ENCODE measurements at places on chromosomes 3 and 15.

DNA sequence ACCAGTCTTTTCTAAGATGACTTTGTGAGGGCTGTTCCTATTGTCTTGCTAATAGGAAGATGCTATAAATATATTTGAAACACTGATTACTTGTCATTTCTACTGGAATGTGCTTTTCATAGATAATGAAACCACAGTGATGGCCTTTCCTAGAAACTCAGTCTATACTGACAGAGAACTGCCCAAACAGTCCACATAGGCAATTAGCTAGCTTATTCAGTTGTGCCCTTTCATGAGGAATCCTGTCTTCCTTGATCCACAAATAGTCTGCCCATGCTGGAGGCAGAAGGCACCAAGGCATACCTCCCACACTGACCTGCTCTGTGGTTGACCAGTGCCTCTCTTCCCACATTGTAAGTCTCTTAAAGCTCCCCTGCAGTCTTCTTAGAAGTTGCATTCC, 135.9 kb downstream of the CMSS1 start:
- DNase-seq: no peak

GRCh38 chr3:176313426-176313825, 883.9 kb downstream of the TBL1XR1 start:
- no peak for DNase-seq

DNA sequence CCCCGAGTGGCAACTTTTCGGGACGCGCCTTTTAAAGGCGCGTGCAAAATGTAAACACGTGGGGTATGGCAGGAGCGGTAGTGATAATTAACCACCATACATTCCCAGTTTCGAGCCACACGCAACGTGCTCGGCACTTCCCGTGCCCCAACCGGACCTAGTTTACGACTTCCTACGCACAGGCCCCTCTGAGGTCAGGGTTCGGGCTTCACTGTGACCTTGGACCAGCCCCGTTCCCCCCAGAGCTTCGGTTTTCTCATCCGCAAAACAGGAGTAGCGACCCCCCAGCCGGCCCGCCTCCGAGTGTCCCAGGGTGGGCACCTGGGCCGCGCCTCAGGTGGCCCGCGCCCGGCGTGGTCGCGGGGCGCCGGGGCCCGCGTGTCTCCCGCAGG, 451 bp downstream of the CHCHD4 start:
- DNase-seq: no peak

DNA sequence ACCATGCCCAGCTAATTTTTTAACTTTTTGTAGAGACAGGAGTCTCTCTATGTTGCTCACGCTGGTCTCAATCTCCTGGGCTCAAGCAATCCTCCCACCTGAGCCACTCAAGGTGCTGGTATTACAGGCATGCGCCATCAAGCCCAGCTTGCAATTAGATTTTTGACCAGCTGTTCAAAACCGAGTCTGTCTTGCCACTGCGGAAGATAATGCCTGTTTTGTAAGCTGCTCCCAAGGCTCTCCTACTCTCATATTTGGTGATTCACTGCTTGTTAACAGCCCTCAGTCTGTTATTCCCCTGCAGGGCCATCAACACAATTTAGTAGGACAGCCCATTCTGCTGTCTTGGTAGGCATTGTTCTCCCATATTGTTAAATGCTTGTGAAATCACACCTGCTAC, 17.8 kb upstream of the MCCC1 start:
- no peak for DNase-seq

GRCh38 chr3:103247459-103247858, 812.6 kb downstream of the ZPLD1 start:
- no peak for DNase-seq

GRCh38 chr3:171533702-171534101, 73.5 kb upstream of the TNIK start:
- no peak for DNase-seq

DNA sequence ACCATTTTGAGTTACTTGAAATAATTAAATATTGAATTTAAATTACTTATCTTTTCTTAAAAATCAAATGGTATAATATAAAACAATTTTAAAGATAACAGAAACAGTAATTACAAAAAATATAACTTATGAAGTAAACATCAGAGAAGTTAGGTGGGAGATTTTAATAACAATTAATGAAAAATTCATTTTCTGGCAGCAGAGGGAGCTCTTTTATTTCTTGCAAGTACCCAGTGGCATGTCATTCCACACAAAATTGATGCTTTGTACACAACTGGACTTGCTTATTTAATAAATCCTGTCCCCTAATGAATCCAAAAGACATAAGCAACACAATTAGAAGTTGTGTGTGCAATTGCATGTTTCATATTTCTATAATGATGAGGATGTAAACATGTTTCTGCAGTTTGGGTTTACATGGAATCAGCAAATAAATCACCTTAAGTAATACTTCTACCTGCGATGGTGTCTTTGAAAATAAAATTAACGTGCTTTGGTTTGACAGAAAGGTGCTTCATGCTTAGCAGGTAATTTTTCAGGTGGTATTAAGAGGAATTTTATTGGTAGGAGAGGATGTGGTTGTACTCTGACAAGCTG, 861.3 kb downstream of the ZPLD1 start:
- DNase-seq: no peak

- DNase-seq: no peak
Observed at GRCh38 chr15:27358751-27359434, 387.9 kb downstream of the GABRG3 start.

DNA sequence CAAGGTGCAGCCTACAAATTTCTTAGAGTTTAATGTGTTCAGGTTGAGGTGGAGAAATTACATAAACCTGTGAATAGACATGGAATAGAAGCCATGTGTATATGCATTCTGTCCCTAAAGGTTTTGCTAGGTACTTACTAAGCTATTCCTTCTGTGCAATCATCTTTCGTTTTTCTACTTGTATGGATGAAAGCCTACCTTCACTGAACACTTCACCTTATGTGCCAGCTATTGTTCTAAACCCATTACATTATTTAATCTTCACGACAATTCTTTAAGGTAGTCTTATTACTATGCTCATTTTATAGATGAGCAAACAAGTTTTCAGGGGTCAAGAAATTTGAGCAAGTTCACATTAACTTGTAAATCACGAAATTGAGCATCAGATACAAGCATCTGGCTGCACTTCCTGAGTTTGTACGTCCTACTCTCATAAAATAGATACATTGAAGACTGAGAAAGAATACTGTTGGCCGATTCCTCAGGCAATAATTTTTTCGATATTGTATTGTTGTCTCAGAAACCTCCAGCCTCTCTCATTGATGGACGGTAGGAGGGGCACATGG, 635 bp upstream of the RCN2 start:
- no peak for DNase-seq

- DNase-seq: no peak
Observed at GRCh38 chr3:24483873-24484272, 10.8 kb downstream of the THRB start.

- no peak for DNase-seq
Observed at GRCh38 chr15:100033140-100033857, 300.1 kb upstream of the LYSMD4 start.

- DNase-seq: no peak
Observed at GRCh38 chr3:133531981-133532380, 41.5 kb upstream of the CDV3 start.

DNA sequence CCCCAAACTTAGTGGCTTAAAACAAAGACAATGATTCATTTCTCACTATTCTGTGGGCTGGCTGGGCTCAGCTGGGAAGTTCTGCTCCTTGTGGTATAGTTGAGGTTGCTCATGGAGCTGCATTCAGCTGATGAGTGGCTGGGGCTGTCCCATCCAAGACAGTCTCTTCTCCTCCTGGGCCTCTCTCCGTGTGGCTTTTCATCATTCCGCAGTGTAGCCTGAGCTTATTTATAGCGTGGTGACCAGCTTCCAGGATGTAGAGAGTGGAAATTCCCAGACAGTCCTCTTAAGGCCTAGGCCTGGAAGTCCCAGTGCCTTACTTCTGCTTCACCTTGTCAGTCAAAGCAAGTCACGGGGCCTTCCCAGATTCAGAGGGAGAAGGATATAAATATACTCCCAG, 136.7 kb upstream of the DAZL start:
- no peak for DNase-seq

DNA sequence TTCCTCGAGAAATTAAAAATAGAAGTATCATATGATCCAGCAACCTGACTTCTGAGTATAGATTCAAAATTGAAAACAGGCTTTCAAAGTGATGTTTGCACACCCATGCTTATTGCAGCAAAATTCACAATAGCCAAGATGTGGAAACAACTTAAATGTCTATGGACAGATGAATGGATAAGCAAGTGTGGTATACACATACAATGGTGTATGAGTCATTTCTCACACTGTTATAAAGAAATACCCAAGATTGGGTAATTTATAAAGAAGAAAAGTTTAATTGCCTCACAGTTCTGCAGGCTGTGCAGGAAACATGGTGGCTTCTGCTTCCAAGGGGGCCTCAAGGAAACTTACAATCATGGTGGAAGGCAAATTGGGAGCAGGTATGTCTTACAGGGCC, 100.8 kb downstream of the KLF13 start:
- DNase-seq: no peak

DNA sequence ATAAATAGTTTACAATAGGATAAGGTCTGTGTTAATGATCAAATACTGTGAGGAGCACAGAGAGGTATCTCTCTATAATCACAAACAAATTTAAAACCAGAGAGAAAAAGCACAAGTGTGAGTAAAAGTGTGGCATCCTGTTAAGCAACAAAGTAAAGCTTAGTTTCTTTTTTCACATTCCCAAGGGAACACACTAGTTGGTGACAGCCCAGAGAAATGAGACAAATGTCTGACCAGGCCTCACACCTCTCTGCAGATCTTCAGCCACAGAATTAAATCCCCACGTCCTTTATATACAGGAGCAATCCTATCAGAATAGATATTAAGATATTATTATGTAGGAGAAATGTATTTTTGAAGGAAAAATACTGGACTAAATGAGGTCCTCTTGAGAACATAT, 2.7 kb downstream of the FBN1 start:
- DNase-seq: no peak

- DNase-seq: no peak
Observed at GRCh38 chr3:118480101-118480860, 554.4 kb downstream of the IGSF11 start.

GRCh38 chr15:71889385-71889784, 79.0 kb downstream of the NR2E3 start:
- DNase-seq: no peak

DNA sequence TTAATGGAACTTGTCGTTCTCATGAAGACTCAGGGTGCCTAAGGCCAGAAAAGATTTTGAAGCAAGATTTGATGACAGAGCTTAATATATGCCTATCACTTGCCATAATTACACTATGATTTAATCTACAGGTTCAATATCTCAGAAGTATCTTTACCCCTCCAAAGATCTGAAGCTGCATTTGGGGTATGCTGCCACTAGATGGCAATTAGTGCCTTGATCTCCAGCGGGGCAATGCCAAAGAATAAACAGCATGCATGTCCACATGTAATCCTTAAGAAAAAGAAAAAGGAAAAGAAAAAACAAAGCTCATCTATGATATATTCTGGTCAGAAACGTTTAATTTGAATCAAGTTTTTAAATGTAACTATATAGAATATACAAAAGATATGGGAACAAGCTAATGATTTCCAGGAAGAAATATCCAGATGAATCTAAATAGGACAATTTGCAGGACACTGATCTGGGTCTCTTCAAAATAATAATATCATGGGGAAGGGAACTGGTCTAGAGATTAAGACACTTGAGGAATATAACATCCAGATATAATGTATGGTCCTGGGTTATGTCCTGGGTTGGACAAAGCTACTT, 55.0 kb upstream of the SOX14 start:
- DNase-seq: no peak

- no peak for DNase-seq
Observed at GRCh38 chr3:169662843-169663160, 710 bp downstream of the MECOM start.

GRCh38 chr3:16297997-16298885, 33.2 kb downstream of the OXNAD1 start:
- DNase-seq: no peak

DNA sequence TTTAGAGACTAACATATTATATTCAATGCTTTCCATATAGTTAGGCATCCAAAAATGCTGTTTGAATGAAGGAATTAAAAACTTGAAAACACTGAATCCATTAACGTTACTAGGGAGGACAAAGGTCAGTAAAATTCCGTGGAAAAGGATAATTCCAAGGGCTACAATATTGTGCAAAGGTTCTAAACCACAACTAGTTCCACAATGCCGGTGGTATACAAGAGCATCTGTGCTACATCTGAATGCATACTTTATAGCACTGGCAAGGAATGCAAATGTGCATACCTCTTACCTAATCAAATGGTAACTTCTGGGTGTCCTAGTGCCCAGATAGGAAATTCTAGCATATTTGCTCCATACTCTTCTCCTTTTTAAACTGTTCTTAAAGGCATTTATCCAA, 2.2 kb downstream of the ICE2 start:
- no peak for DNase-seq

- DNase-seq: no peak
Observed at GRCh38 chr3:112013784-112014143, 15.0 kb downstream of the TAGLN3 start.

DNA sequence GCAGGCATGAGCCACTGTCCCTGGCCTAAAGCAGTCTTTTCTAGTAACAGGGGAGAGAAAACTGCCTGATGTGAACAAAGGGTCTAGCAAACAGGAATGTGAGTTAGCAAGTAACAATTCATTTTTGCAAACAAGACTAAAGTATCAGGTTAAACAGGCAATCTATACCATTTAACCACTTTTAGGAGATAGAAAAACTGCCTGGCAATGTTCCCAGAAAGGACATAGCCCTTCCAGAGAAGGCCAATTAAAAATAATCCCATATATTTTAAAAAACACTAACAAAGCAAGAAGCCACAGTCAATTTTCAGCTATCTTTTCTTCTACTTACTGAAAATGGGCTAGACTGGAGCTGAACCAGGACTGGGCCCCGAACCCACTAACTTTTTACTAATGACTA, 6.3 kb downstream of the RBSN start:
- no peak for DNase-seq

- DNase-seq: no peak
Observed at GRCh38 chr3:134749802-134750553, 45.1 kb upstream of the EPHB1 start.

DNA sequence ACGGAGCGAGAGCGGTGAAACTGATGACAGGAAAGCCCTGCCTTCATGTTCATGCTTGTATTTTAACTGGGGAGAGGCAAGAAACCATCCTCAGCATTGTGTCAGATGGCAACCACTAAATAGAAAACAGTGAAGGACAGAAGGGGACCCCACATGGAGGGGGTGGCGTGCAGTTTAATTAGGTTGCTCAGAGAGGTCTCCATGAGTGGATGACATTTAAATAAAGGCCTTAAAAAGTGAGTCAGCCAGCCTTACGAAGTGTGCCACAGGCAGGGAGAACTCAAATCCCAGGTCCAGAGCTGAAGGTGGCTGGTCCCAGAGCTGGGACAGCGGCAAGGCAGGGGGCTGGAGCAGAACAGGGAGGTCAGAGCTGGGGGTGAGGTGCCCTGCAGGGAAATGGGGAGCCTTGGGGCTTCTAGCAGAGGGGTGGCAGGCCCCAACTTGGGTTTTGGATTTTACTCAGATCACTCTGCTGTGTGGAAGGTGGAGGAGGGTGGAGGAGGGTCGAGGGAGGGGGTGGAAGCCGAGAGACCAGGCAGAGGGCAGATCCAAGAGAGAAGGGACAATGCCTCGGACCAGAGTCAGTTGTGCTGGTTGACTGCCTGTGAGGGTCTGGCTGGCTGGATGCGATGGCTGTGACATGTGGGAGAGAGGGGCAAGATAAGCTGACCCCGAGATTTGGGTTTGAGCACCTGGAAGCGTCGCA, 73.7 kb downstream of the KLF13 start:
- no peak for DNase-seq
